Brain microvascular endothelial cell (primary cell): ENCODE measurements at places on chromosomes 7 and 10.

DNA sequence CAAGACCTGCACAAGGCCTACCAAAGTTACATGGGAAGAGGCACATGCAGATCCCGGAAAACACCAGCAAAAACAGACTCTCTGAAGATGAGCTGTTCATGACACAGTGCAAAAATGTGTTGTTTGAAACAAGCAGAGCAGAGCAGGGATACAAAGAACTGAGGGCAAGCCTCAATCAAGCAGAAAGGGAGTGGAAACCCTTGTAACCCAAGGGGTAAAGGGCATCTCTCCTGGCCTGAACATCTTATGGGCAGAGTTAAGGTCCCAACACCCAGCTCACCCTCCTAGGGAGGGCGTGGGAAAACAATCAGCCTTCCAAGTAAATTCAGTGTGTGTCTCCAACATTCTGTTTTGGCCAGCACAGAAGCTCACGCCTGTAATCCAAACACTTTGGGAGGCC lies 10.5 kb downstream of the PSPH start:
- no peak for DNase-seq

DNA sequence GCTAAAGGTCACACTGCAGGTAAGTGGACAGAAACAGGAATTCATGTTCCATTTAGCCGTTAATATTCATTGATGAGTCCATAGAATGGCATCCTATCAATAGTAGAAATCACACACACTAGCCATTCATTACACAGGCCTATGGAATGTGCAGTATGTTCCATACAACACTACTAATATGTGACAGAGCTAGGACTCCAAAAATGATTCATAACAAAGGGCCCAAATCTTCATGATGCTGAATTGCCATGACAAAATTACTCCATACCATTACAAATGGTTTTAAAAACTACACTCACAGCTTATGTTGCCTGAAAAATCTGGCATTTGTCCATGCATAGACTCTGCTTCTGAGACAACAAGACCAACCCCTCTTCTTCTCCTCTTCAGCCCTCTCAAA lies 549.1 kb downstream of the XPNPEP1 start:
- DNase-seq, result no peak

GRCh38 chr10:64209561-64209960 lies 688.4 kb downstream of the REEP3 start:
- DNase-seq, result peak; percentile 41

DNA sequence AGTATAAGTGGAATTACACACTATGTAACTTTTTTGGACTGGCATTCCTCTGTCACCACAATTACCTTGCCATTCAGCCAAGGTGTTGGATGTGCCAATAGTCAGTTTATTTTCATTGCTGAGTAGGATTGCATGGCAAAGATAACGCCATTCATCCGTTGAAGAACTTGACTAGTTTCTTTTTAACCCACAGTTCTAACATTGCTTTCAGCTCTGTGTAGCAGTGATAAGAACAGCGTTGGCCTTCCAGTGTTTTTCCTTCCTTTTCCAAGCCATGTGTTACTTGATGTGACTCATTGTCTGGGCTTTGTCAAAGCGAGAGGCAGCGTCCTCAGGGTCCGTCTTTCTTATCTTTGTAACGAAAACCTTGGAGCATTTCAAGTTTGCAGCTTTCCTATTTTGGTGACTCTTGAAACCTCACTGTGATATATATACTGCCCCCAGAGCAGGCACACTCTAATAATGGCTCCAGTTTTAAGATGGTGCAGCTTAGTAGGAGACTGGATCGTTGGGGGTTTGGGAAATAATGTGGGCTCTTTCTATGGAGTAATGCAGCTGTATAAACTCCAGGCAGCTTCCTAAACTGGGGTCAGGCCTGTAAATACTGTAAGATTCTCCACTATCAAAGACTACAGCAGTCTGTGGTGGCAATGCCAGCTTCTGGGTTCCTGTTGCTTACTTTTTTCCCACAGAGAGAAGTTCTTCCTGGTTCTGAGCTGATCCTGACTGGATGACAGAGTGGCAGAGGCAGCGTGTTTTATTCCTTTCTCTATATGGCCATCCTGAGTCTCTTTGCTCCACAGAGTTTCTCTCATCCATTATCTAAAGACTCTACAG lies 41.7 kb downstream of the AKR1E2 start:
- peak; percentile 57 for DNase-seq

DNA sequence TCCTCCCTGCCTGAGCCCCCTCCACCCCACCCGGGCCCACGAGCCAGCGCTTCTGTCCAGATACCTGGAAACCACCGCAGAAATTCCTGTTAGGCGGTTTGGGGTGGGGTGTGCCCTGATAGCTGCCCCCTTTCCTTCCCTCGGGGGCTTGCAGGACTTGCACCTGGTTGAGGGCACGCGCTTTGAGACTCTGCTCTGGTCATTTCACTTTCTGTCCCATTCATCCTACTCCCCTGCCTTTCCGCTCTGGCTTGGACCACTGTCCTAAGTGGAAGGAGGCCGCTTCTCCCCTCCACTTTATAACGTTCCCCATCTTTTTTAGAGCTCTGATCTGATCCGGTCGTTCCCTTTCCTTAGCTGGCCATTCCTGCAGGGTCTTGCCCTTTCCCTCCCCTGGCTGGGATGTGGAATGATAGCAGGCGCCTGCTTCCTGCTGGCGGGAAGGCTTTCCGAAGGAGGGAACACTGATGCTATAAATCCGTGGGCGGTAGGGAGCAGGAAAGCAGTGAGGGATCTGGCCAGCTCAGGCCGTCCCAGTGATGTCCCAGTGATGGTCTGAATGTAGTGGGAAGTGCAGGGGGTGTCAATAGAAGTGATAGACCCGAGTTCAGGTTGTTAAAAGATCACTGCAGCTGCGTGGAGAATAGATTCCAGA lies 852 bp upstream of the PRKAR1B start:
- DNase-seq, result no peak

- no peak for DNase-seq
These were observed 54.8 kb downstream of the DGKI start for GRCh38 chr7:137791930-137792329.

GRCh38 chr10:119290301-119291048 lies 83.1 kb downstream of the GRK5 start:
- no peak for DNase-seq

DNA sequence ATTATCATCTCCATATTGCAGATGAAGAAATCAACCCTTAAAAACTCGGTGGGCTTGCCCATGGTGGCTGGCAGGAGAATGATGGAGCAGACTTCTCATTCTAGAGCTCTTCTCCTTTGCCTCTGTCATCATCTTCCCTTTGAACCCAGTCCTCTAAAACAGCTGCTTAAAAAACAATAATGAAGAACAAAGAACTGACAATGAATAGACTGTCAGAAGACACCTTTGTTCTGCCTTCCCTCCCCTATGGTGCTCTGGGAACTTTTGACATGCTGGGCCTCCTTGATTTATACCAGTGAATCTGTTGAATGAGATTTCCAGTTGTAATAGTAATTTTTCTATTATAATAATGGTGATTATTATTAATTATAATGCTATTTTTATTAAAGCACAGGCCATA lies 103.0 kb downstream of the SORCS3 start:
- DNase-seq, result no peak

GRCh38 chr10:13730956-13731355 lies 144.2 kb downstream of the PRPF18 start:
- no peak for DNase-seq

DNA sequence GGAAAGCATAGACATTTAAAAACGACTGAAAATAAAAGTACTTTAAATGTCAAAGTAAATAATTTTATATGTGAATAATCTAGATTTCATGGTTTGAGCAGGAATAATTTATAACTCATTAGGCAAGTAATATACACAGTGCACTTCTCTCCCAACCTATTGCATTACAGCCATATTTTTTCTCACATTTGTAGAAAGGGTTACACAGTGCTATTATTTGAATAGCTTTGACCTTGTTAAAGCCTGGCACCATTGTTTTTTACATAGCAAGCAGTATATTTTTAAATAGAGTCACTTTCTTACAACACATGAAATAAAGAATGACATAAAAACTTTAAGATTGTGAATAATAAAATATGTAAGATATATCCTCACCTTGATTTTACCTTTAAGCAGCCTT lies 969 bp downstream of the PPP1R3A start:
- no peak for DNase-seq

DNA sequence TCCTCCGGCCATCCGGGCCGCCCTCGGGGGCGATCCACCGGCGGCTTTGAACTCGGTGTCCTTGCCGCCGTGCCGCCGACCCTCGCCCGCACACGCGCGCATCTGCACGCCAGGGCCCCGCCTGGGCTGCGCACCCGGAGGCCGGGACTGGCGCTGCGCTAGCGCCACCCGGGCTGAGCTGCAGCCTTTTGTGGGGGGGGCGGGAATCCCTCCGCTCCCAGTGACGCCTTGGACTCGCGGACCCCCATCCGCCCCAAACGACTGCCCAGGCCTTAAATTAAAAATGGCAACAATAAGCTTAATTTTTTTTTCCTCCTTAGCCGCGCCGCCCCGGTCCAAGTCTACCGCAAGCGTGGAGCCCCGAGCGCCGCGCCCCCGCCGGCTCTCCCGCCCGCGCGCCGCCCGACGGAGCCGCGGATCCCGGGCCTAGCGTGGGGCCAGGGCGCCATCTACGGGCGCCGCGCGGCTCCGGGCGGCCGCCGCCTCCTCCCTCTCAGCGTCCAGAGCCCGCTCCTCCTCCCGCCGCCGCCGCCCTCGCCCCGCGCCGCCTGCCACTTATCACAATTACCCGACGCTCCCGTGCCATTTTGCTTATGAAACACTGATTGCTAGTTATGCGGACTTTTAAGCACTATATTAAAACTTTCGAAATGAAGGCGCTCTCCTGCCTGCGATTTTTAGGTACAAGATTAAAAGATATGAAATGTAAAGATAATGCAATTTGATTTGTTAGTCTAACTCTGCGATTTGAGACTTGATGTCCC lies 7.5 kb upstream of the EBF3 start:
- DNase-seq, result no peak

DNA sequence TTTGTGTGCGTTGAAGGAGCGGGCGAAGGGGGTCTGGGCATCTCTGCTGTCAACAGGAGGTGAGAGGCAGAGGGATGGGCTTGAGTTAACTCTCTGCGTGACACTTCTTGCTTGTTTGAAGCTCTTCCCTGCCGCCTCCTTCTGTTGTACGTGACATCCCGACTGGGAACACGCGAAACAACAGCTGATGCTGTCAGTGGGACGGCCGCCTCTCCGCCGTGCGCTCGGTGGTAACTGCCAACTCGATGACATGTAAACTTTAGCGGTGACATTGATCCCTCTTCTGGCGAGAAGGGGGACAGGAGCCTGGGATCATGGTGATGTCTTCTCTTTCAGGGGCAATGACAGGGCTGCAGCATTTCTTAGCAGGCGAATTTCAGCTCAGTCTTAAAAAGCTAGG lies 394.5 kb downstream of the TYW1 start:
- no peak for DNase-seq

DNA sequence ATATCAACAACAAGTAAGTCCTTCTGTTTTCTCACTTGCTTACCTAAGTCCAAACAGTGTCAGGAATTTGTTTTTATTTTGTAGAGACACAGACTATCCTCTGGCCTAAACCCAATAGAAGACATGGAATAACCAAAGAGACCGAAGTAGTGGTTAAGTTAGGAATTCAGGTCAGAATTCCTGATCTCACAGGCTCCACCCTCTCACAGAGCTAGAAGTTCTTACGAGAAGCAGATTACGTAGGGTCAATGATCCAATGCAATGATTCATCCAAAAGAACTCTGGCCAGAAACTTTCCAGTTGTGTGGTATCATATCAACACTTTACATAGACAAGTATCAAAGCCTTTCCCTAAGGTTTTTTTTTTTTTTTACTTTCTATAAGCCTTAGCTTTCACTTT lies 73.8 kb downstream of the IQUB start:
- peak; percentile 94 for DNase-seq

- no peak for DNase-seq
These were observed 327.2 kb downstream of the MDFIC start for GRCh38 chr7:115249080-115249479.

- DNase-seq, result no peak
These were observed 41.4 kb upstream of the ANTXRL start for GRCh38 chr10:46245381-46245900.

- DNase-seq, result no peak
These were observed 127.6 kb downstream of the SFMBT2 start for GRCh38 chr10:7283246-7283645.

DNA sequence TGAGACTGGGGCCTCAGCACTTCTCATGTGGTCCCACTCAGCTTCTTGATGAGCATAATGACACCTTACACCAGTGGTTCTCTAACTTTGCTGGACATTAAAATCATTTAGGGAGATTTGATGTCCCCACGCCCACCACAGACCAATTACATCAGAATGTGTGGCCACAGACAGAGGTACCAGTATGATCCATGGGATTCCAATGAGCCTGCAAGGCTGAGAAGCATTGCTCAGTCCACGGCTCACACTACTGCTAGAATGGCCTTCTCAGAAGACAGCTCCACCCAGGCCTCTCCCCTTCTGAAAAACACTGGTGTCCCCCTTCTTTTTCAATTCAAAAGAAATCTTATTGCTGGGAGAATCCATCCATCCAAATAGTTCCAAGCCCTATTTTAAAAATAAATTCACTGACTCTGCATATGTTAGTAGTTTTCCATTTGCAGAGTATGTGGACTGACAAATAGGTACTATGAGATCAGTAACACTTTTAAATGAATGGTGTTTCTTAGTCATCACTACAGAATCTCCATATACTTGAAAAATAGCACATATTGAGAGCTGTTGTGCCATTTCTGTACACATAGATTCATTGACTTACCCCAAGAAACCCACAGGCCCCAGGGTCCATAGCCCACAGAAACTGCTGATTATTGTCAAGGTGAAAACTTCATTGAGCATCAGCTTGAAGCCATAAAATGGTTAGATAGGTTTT lies 34.5 kb upstream of the TECTB start:
- DNase-seq, result no peak

DNA sequence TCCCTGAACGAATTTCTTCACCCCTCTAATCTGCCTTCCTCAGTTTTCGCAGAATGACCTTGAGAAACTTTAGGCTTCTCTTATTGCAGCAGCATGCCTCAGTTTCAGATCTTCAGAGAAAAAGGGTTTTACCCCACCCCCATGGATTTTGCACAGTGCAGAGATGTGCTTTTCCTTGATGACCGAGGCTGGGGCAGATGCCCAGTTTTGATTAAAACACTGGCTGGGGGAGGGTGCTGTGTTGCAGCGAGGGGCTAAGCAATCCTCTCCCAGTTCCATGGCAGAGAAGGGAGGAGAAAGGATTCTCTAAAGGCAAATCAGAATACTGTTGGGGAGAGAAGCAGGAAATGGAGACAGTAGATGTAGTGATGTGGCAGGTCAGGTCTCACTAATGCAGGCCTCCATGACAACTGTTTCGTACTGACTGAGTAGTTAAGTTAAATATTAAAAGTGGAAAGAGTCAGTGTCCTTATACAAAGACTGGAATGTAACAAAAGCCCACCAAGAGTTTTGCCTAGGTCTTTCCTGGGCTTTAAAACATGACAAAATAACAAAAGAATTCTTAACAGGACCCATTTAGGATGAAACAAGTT lies 50.8 kb upstream of the PDZD8 start:
- DNase-seq, result no peak

GRCh38 chr7:87344446-87344845 lies 1.0 kb upstream of the CROT start:
- no peak for DNase-seq

GRCh38 chr7:133645884-133646391 lies 393.1 kb downstream of the EXOC4 start:
- DNase-seq, result no peak

GRCh38 chr10:35326466-35327235 lies 9.7 kb upstream of the CCNY start:
- no peak for DNase-seq

GRCh38 chr10:45454859-45455258 lies 80.8 kb downstream of the ALOX5 start:
- no peak for DNase-seq
